Fibroblast of skin of scalp (primary cell): ENCODE measurements at places on chromosomes 16 and 17.

DNA sequence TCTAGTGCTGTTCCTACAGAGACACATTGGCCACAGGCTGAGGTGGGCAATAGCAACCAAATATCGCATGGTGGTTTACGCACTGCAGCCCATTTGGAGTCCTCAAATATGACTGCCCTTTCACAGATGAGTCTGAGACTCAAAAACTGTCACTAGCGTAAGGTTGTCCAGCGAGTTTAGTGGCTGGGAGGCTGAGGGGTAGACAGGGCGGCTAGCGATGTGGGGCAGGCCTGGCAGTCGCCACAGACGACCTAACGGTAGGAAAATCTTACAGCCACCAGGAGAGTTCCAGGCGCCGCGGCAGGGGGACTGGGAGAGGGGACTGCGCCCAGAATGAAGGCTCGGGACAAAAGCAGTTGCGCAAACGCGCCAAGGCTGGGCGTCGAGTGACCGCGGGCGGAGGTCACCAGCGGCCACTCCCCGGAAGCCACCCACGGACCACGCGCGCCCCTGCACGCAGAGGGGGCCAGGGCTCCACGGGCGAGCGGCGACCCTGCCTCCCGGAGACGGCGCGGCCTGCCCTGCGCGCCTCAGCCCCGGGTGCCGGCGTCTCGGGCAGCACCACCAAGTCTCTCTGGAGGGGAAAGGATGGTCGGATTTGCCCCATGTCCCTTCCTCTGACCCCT is 699 bp upstream of the MAP1LC3B start:
- DNase-seq, result peak; percentile 36

DNA sequence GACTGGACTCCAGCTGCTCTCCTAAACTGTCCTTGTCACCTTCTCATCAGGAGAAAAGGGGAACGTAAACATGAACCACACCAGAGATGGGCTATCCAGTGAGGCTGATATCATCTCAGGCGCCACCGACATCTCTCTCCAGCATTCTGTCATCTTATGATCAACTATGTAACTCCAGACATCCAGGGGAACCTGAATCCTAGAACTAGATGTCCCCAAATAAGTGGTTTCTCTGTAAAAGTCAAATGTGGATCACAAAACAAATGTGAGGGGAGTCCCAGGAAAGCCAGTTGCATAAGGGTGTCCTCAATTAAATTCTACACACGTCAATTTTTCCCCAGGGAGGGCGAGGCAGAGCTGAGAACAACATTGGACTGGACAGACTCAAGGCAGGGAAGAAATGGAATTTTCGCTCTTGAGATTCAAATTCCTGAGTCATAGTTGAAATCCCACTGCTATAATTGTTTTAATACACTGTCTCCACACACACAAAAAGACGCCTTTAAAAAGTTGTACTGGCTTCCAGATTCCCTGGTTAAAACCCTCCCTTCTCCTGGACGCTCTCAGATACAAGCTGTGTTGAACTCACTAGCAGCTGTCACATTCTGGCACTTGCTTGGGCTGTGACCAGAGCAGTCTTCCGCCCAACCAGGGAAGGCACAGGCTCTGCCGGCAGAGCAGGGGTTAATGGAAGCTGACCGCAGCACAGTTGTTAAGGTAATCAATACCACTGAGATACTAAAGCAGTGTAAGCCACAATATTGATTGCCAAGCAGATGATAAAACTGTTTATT is 62.6 kb downstream of the ZFHX3 start:
- peak; percentile 95 for DNase-seq

- no peak for DNase-seq
These were observed 195.2 kb downstream of the AXIN2 start for GRCh38 chr17:65366102-65366844.

DNA sequence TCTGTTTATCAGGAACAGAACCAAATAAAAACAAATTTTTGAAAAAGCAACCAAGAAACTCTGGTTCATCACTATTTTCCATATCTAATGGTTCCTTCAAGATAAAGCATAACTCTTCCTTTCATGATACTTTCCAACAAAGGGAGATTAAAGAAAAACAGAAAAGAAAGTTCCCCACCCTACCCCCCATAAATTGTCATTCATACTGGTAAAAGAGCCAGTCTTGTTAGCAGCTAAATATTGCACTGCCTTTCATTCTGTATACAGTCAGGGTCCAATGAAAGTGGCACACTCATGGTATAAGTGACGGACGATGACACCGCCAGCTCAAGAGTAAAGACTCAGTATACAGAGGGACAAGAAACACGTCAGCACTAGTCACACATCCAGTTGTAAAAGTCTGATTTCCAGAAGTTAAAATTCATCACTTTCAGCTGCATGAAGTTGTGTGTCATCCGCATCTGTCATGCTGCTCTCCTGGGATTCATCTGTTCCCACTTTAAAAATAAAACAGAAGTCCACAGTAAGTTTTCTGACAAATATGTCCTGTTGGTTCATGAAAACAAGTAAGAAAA is 68.5 kb downstream of the CDC27 start:
- peak; percentile 67 for DNase-seq

- DNase-seq, result no peak
These were observed 523.5 kb upstream of the SALL1 start for GRCh38 chr16:51674615-51675014.

DNA sequence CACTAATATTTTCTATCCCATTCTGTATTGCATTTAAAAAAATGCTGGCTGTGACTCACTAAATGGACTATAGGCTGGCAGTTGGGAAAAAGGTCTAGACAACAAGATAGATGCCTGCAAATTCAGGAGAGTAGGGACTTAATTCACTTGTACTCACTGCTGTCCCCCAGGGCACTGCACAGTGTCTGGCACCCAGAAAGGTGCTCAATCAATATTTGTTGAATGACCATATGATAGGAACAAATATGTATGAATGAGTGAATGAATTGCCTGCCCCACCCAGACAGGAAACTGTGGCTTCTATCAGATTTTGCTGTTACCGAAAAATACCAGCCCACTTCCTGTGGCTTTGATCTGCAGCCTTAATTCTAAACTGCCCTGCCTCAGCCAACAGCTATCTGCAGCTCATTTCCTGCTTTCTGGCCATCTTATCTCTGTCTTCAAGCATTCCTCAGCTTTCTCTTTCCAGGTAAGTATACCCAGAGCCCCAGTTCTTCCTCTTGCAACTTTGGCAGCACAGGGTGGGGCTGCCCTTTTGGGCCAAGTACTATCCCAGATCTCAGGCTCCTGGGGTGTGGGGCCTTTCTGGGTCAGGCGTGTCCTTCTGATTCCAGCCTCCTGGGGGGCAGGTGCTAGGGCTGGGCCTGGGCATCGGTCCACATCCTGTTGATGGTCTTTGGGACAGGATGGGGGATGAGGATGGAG is 15.3 kb upstream of the TNS4 start:
- DNase-seq, result no peak
